Activated CD4-positive, alpha-beta T cell treated with anti-CD3 and anti-CD28 coated beads, Interleukin-2, amount 50 U/mL, for 4 hours (primary cell): ENCODE measurements at places on chromosomes 1 and 21.

DNA sequence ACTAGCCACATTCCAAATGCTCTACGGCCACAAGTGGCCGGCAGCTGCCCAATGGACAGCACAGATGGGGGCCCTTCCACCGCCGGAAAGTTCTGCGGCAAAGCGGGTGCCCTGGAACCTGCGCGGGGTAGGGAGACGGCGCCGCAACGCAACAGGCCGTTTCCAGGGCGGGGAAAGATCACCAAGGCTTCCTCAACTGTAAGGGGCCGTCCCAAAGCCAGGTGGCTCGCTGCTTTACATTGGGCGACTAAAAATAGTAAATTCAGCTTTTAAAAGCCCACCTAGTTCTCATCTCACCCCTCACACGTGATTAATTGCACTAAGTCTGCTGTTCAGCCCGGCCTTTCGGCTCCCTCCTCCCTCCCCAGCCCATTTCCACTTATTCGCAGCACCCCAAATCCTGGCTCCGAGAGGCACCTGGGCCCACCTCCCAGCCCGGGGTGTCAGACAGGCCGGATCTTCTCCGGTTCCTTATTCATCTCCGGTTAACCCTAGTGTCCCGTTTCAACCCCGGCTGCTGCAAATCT lies 643 bp downstream of the CFAP298 start:
- peak; percentile 19 for DNase-seq

GRCh38 chr1:70195342-70195741 lies 10.0 kb downstream of the LRRC40 start:
- DNase-seq, result no peak

- no peak for DNase-seq
Observed at GRCh38 chr1:67573311-67573872, 111.6 kb upstream of the GADD45A start.

DNA sequence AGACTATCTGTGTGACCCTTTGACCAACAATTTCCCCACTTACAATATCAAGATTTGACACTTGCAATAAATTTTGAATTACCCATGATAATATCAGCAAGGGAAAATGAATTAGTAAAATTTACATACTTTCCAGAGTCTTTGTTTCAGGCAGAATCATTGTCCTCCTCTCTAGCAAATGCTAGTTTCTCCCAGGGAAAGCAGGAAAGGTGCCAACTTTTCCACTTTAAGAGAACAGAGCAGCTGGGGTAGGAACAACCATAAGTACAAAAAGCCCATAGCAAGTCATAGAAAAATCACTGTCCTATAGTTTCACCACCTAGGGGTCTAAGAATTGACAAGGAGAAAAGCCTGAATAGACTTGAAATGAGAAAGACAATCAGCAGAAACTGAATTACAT lies 67.1 kb upstream of the GUCA2B start:
- DNase-seq, result no peak

- no peak for DNase-seq
Observed at GRCh38 chr1:29164588-29164987, 17.1 kb downstream of the SRSF4 start.

DNA sequence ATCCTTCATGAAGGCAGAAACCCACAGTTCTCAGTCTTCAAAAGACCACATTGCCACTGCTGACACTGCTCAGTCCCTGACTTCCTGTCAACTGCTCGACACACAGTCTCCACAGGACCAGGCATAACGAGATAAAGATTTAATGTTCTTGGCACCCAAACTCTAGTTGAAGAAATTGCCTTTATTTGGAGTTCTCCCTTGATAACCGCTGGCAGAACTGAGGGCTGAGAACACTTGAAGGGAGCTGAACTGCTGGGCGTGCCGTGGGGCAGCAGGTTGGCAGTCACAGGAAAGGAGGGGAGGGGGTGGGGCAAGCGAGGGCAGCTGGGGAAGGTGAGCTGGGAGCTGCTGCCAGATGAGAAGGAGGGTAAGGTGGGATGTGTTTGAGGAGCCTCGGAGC lies 15.9 kb downstream of the HENMT1 start:
- DNase-seq, result no peak

DNA sequence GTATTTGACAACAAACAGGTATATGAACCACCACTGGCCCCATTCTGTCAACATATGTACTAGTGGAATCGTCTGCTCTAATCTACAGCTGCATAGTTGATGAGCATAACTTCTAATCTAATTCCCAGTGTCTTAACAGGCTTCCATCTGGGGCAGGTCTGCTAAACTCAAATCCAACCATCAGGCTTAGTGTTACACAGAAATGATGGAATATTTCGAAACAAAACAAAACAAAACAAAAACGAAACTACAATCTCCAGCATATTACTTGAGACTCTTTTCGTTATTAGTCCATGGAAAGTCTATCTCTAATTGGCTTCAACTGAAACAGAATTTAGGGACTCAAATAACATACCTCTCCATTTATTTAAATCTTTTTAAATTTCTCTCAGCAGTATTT lies 37.6 kb downstream of the DIPK1A start:
- no peak for DNase-seq

DNA sequence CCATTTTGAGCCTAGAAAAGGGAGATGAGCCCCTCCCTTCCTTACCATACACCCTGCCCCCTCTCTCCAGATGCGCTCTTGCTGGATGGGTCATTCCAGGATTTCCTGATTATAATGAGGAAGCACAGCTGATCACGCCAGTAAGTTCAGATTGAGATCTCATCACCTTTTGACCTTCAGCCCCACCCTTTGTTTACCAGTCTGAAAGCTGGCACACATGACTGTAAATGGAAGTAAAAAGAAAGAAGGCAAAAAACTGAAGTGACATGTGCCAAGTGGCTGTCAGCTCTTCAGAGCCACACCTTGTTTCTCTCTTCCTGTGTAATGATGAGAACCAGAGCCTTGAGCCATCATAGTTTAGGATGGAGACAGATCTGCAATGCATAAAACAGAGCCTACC lies 27.9 kb downstream of the S1PR1 start:
- DNase-seq, result no peak

GRCh38 chr1:8660411-8660828 lies 157.0 kb downstream of the RERE start:
- DNase-seq, result no peak

- DNase-seq, result no peak
Observed at GRCh38 chr1:54811066-54811465, 9.9 kb upstream of the TTC22 start.

DNA sequence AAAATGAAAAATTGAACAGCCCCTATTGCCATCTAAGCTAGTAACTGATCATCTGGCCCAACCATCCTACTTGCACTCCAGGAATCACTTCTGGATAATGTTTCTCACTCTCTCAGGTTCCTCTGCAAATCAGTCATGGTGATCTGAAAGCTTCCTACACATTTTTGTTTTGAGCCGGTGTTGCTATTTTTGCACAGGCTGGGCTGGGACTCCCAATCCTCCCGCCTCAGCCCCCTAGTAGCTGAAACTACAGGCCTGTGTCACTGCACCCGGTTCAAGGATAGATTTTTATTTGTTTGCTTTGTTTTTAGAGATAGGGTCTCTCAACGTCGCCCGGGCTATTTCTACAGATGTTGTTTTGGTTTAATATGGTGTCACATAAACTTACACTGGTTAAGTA lies 40.5 kb upstream of the HMCN1 start:
- DNase-seq, result no peak

GRCh38 chr21:35232545-35233176 lies 183.6 kb upstream of the RUNX1 start:
- no peak for DNase-seq

GRCh38 chr1:58904299-58905125 lies 120.7 kb upstream of the JUN start:
- DNase-seq, result no peak

- DNase-seq, result no peak
Observed at GRCh38 chr1:10651793-10652192, 144.7 kb downstream of the CASZ1 start.

GRCh38 chr1:5578690-5579089 lies 413.5 kb downstream of the NPHP4 start:
- no peak for DNase-seq

- no peak for DNase-seq
Observed at GRCh38 chr21:41229509-41230248, 61.7 kb downstream of the BACE2 start.

DNA sequence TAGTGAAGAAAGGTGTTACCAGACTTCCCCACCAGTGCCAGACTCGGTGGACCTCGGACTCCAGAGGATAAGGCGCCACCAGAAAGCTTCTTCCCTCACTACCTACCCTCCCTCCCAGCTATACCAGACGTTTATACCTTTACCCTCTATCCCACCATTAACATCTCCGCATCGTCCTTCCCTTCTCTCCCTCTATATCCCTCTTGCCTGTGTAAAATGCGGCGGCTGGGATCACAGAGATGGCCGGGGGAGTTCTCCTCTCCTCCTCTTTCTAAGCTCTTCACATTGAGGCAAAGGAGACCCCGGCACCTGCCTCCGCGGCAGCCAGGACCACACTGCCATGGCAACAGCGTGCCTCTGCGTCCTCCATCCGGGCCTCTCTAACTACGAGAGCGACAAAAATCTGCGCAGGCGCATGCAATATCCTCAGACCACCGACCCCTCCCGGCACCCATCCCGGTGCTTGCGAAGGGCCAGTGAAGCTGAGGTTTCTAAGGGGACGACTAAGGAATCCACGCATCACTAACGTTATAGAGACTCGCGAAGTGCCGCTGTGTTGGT lies at the start of gene CCDC181:
Gene CCDC181, minus strand, starts transcription at position 394 of the 561 bp plus-strand sequence. CDS start 2,547 bp downstream, outside the sequence.
- peak; percentile 32 for DNase-seq

- DNase-seq, result peak; percentile 94
Observed at GRCh38 chr1:154973344-154974101, 958 bp upstream of the CKS1B start.

DNA sequence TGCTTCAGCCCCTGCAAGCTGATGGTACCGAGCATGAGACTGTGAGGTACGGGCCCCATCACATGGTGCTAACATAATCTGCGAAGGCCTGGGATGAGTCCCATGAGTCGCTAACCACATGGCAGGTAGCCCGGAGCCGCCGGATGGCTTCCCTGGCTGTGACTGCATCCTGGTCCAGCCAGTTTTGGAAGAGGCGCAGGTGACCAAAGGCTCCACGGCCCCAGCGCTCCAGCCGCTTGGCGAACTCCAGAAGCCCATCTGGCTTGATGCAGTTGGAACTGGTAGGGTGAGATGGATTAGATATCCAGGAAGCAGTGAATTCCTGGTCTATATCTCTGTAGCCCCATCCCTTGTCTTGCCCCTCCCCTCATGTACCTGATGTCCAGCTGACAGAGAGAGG lies 24.6 kb downstream of the LRRC41 start:
- no peak for DNase-seq

DNA sequence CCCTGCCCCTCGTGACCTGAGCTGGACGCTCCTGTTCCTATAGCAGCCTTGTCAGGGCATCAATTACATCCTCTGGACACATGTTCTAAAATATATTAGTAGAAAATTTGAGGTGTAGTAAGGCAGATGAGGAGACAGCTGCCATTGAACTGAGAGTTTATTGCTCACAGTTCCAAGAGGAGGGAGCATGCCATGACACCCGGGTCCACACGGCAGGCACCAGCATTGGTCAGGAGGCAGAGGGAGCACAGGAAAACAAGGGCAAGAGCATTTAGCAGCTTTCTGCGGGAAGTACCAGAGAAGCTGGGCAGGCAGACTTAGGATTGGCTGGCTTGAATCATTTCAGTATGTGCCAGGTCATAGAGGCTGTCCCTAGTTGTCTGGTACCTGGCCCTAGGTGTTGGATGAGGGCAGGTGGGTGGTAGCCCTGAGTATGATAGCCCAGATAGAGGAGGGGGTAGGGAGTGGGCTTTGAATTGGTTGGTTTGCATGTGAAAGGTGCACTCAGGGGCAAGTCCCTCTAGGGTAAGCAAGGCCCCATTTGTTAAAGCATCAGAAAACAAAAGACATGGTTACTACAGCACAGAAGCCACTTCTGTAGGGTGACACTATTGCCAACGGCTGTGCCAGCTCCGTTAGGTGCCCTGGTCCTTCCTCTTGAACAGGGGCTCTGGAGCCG lies 223.6 kb upstream of the RAB4A start:
- DNase-seq, result no peak

DNA sequence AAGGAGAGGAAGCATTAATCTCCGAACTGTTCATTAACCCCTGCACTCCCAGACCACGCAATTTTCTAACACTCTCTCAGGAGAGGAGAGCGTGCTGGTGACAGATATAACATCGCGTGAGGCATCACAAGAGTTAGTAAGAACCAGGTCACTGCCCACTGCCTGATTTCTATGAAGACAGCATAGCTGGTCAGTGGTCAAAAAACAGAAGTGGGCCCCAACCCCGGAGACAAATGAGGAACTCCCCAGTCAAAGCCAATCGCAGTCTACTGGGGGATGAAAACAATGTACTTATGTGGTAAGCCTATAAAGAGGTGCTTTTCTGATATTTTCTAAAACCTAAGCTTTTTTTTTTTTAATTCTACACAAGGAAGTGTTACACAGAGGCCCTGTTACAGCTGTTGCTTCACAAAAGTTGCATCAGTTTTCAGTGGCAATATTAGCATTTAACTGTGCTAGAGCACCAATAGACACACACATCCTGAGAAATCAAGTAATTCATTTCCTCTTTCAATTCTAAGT lies 231.8 kb upstream of the IRF2BP2 start:
- no peak for DNase-seq
